ENCODE measurements at places on chromosomes 5 and 9.

- DNase-seq, result no peak
Observed at GRCh38 chr5:2338686-2339085, 412.8 kb downstream of the IRX2 start.

- no peak for DNase-seq
Observed at GRCh38 chr5:112142769-112143270, 276.3 kb downstream of the EPB41L4A start.

DNA sequence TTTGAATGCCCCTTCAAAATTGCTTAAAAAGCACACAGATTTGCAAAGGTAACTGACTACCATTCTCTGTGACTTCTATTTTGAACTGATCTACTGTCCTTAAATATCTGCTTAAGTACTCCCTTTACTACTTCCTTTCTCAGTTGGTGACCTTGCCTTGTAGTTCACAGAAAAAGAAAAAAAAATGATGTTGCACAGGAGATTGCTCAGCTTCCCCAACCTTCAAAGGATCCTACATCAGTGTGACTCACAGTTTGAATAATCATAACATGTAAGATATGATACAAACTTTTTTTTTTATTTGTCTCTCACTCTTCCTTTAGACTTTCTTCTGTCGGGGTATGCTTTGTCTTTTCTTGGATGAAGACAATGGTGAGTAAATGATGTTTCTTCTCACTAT is 1029.6 kb downstream of the CDH12 start:
- no peak for DNase-seq

- DNase-seq, result peak; percentile 60
Observed at GRCh38 chr5:181187500-181188213, 17.3 kb downstream of the TRIM7 start.

DNA sequence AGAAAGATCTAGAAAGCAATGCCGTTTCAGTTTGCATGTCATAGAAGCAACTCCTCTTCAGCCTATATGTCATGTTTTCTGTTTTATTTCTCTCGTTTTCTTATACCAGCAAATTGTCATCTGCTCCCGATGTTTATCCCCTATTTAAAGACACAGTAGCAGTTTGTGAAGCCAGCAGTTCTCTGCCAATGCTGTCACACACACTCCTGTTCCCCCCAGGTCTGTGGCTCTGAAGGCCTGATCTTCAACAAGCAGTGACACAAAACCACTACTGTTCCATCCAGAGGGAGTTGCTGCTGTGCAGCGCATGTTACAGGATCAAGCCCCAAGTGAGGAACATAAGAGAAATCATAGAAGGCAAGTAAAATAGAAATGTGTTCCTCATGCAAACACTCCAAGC is 364.1 kb upstream of the SLC30A5 start:
- no peak for DNase-seq

GRCh38 chr9:33813712-33814641 is 3.0 kb upstream of the UBE2R2 start:
- no peak for DNase-seq

- no peak for DNase-seq
Observed at GRCh38 chr9:33404788-33405362, 2.5 kb upstream of the AQP7 start.

GRCh38 chr9:114856215-114856941 is 50.5 kb upstream of the TNFSF15 start:
- DNase-seq, result no peak

GRCh38 chr9:33304362-33304761 is 14.0 kb downstream of the NFX1 start:
- DNase-seq, result no peak

DNA sequence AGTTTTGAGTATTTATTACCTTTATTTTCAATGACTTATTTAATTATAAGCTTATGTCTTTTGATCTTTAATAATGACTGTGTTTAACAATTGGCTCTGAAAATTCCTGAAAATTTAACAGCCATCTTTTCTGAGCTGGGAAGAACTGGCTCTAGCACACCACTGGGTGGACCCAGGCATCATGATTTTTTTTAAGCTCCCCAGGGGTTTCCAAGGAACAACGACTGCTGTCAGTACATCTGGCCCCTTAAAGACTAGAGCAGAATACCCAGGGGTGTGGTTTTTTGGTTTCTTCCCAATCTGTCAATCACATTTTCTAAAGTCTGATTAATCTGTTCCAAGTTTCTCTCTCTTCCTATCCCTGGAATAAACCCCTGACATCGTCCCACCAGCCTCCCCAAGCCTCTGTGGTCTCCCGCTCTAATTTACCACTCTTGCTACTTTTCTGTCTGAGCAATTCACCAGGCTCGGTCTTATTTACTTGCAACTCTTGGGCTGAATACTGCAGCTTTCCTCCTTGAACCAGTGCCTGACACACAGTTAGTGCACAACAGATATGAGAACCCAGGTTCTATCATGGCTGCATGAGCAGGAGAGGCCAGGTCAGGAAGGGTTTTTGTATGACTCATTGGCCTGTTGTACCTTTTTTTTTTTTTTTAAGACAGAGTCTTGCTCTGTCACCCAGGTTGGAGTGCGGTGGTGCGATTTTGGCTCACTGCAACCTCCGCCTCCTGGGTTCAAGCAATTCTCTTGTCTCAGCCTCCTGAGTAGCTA is 321.9 kb downstream of the ZSWIM6 start:
- DNase-seq, result no peak

- DNase-seq, result no peak
Observed at GRCh38 chr9:75909776-75910175, 19.3 kb downstream of the PCSK5 start.

DNA sequence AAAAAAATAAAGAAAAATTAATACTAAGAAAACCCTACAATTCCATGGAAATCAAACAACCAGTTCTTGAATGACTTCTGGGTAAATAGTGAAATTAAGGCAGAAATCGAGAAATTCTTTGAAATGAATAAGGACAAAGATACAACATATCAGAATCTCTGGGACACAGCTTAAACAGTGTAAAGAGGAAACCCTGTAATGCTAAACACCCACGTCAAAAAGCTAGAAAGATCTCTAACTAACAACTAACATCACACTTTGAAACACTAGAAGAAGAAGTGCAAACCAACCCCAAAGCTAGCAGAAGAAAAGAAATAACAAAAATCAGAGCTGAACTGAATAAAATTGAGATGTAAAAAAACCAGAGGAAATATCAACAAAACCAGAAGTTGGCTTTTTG is 114.6 kb upstream of the CD180 start:
- no peak for DNase-seq

DNA sequence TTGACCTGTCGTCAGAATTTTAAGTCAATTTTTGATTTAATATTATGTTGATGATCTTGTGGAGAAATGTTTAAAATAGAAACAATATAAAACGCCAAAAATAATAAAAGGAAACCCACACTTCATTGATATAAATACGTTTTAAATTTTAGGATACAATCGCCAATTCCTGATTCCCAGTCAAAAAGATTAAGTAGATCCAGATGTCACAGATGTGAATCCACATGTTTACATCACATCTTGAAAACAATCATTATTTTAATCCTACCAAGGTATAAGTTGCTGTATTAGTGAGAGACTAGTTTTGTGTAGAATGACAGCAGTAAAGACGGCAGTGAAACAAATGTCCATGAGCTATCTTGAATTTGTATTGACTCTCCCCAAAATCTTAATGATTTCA is 4.9 kb downstream of the TAS2R1 start:
- no peak for DNase-seq
